ENCODE measurements at places on chromosomes 6 and 20.
A peak's percentile ranks its signal among the peaks of the same experiment; 100 is the strongest.

- DNase-seq = no peak
Measured at GRCh38 chr6:13298446-13298845, 29.9 kb downstream of the TBC1D7 start.

DNA sequence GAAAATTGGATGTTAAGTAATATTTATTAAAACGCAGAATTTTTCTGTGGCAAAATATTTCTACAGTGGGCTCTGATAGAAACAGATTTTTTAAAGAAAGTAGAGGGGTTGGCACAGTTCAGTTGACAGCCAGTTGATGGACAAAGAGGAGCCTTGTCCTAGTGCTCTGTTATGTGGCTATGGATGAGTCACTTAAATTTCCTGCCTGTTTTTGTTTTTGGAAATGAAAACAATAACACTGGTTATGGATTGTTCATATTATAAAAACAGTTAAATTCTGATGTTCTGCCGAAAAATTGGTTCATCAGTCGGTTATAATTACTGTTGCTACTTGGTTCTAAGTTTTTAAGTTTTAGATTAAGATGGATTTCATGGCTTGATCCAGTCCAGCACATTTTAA lies 42.8 kb downstream of the MYO6 start:
- no peak for DNase-seq

DNA sequence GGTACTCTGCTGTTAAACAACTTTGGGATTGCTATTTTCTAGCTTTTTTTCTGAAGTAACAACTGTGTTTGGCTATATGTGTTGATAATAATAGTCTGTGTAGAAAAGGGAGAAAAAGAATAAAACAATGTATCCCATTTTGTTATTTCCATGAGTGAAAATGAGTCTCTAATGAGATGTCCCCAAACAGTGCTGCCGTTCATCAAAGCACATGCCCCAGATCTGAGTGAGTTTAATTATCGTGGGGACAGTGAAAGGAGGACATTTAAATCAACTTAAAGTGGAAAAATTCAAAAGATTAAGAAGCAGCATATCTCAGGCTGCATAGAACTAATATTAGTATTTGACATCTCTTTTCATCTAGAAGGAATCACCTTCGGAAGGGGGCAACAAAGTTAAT lies 59.6 kb downstream of the NCOA7 start:
- no peak for DNase-seq

GRCh38 chr20:60171738-60172137 lies 213.5 kb downstream of the CDH26 start:
- no peak for DNase-seq

- no peak for DNase-seq
Measured at GRCh38 chr20:3871550-3872265, 17.5 kb upstream of the PANK2 start.

DNA sequence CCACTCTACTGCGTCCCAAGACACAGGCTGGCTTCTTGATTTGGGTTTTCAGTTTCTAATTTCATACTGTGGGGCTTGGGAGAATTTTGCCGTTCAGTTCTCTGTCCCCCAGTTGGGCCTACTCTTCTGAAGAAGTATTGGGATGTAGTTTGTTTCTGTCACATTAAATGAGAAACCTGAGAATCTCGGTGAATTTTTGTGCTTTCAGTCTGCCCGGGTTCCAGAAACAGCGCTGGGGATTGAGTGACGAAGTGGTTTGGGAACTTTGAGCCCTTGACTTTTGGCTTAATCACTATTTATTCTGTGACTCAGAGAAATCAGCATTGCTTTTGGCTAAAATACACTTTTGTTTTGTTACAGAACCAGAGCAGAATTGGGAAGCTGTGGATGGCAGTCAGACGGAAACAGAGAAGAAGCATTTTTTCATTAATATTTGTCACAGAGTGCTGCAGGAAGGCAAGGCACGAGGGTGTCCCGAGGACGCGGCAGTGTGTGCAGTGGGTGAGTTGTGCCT lies 74.0 kb downstream of the IGF2R start:
- DNase-seq = no peak

DNA sequence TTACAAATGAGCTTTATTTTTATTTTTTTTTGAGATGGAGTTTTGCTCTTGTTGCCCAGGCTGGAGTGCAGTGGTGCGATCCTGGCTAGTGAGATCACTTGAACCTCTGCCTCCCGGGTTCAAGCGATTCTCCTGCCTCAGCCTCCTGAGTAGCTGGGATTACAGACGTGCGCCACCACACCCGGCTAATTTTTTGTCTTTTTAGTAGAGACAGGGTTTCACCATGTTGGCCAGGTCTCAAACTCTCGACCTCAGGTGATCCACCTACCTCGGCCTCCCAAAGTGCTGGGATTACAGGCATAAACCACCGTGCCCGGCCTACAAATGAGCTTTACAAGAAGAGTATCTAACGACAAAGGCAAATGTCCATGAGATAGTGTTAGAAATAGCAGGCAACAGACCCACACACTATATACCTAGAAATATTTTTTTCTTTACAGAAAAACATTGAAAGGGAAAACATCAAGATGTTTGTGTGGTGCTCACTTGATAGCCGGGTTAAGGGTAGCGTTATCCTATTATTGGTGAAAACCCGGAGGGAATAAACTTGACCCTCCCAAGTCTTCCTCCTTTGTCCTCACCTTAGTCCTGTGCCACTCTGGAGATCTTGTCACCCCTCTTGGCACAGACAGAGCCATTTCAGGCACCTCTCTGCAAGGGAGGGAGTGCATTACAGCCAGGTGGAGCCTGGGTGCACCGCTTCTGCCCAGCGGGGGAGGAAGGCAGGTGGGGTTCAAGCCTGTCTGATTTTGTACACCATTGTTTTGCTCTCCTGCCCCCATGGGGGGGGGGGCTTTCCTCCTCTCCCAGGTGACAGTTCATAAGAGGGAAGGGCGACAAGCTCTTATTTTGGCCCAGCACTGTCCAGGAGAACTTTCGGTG lies 21.0 kb upstream of the AVP start:
- DNase-seq = no peak

- DNase-seq = peak; percentile 69
Measured at GRCh38 chr20:35146299-35146919, 727 bp downstream of the EDEM2 start.

- peak; percentile 27 for DNase-seq
Measured at GRCh38 chr20:62925420-62926228, 681 bp downstream of the DIDO1 start.

GRCh38 chr20:49610691-49611538 lies 43.0 kb upstream of the PTGIS start:
- DNase-seq = peak; percentile 94

DNA sequence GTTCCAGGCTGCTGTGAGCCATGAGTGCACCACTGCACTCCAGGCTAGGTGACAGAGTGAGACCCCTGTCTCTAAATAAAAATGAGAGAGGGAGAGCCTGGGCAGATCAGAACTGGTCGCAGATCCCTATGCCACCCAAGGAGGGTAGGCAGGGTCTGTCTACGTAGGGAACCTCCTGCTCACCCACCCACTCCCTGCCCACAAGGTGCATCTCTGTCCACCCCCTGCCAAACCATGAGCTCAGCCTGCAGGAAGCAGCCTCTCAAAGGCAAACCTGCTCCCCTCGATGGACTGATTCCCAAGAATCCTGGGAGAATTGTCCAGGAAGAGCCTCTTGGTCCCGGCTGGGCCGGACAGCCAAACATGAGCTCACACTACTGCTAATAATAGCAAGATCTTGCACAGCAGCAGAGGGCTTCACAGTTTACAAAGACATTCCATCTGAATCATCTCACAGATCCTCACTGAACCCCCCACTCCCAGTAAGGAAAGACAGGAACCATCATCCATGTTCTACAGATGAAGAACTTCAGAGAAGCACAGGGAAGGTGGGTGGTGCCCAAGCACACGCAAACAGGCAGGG lies 27.8 kb upstream of the TLDC2 start:
- no peak for DNase-seq

DNA sequence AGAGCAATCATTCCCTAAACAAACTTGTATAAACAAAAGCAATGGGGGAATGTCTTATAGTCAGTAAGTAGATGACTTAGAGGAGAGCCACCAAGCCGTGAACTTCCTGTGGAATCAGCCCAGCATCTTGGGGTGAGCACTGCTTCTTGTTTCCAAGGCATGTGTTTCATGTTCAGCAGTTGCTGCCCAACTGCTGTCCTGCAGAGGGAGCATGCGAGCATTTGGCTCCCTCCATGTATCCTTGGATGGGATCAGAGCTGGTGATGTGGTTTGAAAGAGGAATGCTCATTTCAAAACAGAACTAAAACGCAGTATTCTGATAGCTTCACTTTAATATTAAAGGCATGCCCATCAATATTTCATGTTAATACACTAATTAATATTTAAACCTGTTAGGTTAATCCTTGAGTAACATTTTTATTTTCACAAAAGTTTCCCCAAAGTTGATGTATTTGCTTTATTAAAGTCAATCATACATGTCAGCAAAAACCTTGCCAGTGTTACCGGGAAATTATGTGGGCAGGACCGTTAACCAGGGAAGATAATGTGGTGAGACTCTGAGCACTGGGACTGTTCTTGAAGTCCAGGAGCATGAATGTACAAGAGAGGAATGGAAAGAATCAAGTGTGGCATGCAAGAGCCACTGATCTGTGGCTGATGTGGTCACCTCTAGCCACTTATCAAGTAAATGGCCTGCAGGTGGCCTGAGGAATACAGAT lies 172.1 kb upstream of the GGTLC1 start:
- peak; percentile 52 for DNase-seq

DNA sequence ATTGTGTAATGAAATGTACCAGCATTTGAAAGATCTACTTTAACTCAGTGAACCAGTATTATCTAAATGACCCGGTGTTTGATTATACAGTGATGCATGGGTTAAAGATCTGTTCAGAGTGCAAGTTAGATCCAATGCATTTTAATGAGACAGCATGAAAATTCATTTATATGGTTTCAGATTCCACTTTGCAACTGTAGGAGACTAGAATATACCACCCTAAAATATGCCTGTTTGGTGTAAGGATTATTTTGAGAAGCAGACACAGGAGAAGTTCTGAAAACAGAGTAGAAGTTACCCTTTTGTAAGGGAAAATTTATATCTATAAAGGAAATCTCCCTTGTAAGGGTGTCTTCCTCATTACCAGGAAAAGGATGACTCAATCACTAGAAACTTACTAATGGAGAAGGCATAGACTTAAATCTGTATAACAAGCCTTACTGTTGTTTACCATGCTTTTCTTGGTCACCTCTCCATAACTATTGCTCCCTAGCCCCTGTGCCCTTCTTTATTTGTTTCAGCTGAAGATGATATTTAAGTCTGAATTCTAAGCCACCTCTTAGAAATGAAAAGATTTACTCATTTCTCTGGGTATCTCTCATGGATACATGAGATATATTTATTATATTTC lies 105.4 kb downstream of the NCOA3 start:
- no peak for DNase-seq

DNA sequence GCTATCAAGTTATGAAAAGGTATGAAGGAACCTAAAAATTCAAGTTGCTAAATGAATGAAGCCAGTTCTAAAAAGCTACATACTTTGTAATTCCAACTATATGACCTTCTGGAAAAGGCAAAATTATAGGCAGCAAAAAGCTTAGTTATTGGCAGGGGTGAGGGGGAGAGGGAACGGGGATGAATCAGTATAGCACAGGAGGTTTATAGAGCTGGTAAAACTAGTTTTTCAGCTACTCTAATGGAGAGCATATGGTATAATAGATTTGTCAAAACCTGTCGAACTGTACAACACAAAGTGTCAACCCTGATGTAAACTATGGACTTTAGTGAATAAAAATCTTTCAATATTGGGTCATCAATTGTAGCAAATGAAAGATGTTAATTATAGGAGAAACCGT lies 18.7 kb downstream of the MANEA start:
- DNase-seq = no peak

- no peak for DNase-seq
Measured at GRCh38 chr6:158895661-158896060, 76.5 kb upstream of the EZR start.

- no peak for DNase-seq
Measured at GRCh38 chr6:25336996-25337395, 57.8 kb downstream of the CARMIL1 start.

DNA sequence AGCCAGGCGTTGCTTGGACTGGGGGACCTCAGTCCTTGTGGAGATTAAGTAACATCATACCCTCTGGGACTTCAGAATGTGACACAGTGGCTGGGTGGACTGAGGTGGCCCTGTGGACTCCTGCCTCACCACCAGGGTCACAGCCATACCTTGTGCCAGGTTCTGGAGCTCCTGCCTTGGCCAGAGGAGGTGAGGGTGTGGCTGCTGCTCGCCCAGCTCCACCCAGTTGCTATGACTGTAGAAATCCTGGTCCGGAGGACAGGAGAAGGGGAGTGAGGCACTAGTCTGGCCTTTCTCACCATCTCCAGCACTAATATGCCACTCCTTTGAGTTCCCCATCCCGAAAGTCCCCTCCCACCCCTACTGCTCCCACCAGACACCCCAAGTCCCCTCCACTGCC lies 1.9 kb downstream of the VWA7 start:
- no peak for DNase-seq

GRCh38 chr6:168129292-168130167 lies 50.5 kb upstream of the FRMD1 start:
- no peak for DNase-seq

DNA sequence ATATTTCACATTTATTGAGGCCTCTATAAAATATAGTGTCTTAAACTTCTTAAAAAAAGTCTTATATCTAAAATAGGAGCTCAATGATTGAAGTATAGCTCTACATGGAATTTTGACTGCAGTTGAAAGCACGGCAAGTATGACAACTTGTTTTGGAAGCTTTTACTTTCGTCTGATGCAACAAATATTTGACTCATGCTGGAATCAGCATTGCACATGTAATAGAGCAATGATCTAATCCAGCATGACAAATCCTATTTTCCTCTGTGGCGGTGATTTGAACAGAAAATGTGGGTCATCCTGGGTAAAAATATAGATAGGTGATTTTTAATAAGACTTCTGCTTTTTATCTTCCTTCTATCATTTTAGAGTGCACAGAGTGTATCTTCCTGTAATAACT lies 111.6 kb downstream of the TINAG start:
- DNase-seq = no peak

GRCh38 chr6:137775720-137776119 lies 91.3 kb upstream of the TNFAIP3 start:
- no peak for DNase-seq

DNA sequence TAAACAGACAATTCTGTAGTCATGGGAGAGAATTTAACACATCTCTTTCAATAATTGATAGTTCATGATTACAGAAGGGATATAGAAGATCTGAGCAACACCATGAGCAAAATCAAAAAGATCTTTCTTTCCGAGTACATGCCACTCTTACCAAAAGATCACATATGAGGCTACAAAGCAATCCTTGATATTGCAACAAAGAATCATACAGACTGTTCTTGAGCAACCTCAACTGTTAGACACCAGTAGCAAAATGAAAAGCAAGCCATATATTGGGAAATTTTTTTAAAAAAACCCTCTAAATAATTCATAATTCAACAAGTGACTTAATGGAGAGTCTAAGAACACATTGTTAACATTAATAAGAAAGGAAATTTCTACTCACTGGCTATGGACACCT lies 3.6 kb upstream of the CD83 start:
- DNase-seq = no peak

- DNase-seq = no peak
Measured at GRCh38 chr6:155406801-155407200, 48.8 kb downstream of the NOX3 start.
